CD4-positive, alpha-beta T cell (primary cell): ENCODE measurements at places on chromosomes 3 and 15.
A peak's percentile ranks its signal among the peaks of the same experiment; 100 is the strongest.

DNA sequence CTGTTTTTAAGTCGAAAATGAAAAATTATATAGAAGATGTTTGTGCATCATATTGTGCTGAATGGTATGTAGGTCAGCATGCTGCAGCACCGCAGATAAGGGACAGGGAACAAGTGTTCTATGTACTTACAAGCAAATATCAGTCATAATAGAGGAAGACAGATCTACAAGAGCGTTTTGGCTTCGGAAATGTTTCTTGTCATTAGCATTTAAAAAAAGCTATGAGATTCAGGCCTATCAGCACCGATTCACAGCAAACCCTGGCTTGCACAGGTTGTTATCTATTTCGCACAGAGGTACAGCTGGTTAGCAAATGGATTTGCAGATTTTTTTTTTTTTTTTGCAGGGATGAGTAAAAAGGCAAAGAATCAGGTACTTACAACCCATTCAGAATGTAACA lies 204.2 kb upstream of the TBC1D5 start:
- no peak for DNase-seq

- DNase-seq: no peak
These were observed 2.7 kb downstream of the CHRNA3 start for GRCh38 chr15:78618064-78618463.

DNA sequence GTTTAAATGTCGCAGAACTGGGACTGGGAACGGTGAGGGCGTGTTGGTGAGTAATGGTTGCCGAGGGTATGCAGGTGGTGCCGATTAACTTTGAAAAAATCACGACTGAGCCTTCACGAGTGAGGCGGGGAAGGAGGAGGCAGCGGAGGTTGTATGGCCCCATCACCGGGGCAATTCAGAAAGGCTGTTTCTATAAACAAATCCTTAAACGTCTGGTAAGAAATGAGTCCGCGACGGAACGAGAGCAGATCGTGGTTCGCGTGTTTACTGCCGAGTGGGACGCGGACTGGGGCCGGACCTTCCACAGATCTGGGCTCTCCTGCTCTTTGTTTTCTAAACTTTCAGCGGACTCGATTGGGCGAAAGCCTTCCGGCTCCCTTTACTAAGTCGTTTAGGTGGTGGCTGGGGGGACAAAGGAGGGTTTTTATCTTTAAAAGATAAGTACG lies 2.7 kb downstream of the IGF1R start:
- DNase-seq: peak; percentile 38

- DNase-seq: no peak
These were observed 86.2 kb downstream of the FBN1 start for GRCh38 chr15:48559285-48559684.

GRCh38 chr3:175307642-175308041 lies 448.5 kb downstream of the NAALADL2 start:
- DNase-seq: no peak

GRCh38 chr15:100206643-100207042 lies 135.1 kb downstream of the ADAMTS17 start:
- DNase-seq: no peak

DNA sequence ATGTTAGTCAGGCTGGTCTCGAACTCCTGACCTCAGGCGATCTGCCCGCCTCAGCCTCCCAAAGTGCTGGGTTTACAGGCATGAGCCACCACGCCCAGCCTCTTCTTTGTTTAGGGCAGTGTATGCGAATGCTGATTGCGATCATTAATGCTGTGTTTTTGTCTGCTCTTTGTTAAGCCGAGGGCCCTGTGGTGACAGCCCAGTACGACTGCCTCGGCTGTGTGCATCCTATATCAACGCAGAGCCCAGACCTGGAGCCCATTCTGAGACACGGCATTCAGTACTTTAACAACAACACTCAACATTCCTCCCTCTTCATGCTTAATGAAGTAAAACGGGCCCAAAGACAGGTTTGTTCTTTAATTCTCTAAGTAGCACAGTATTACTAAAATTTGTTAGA lies 7.8 kb downstream of the KNG1 start:
- no peak for DNase-seq

DNA sequence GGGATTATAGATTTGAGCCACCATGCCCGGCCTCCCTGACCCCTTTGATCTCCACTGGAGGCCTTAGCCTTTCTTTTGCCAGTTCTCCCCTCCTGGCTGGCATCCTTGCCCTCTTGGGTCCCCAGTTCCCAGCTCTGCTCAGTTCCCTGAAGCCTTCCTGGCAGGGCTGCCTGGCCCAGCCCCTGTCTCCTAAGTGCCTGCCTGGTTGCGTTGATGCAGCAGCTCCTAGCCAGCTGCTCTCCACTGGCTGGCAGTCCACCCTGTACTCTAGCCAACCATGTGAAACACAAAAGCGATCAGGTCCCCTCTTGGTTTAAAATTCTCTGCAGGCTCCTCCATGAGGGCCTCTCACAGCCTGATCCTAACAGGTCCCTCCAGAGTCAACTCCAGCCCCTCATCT lies 184.7 kb downstream of the RAB11A start:
- DNase-seq: no peak

DNA sequence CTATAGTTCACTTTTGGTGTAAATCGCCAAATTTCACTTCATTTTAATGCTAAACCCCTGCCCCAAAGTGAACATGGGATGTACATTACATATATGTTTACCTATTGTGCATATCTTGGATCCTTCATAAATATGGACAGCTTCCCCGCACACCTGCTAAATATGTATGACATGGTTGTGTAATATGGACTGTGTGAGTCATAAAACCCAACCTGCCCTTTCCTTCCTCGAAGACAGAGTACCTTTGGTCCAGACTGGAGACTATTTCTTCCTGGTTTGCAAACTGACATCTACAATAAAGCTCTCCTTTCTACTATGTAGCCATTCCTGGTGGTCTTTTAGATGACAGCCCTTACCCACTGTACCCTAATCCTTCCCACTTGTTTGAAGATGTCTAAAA lies 12.4 kb downstream of the ACTC1 start:
- no peak for DNase-seq

- no peak for DNase-seq
These were observed 1.1 kb upstream of the NR2C2 start for GRCh38 chr3:14946236-14946635.

DNA sequence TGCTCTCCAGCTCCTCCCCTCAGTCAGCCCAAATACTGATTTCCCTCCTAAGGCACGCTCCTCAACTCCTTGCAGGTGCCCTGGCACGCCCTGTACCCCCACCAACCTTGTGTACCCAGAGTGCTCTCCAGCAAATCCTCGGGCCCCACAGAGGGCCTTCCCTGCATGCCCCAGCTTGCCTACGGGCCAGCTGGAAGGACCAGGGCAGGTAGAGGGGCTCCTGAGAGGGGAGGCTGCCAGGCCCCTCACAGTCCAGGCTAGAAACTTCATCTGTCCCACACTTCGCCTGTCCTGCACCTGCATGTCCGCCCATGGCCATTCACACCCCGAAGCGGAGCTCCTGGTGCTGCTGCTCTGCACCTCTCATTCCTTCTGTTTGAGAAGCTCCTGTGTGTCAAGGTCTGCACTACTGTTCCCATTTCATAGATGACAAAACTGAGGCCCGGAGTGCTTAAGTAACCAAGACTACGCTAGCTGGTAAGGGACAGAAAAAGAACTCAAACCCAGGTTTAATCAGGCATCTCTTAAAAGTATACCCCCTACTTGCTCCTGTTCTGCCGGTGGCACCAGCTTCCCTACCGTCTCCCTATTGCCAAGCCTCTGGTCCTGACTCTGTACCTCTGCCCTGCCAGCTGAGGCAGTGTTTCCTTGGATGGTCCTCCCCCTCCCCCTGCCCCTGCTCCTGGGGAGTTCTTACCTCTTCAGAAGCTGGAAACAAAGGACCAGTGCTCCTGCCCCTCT lies 35.6 kb downstream of the ZXDC start:
- no peak for DNase-seq

- DNase-seq: no peak
These were observed 63.8 kb downstream of the CASR start for GRCh38 chr3:122247087-122247824.

GRCh38 chr3:140530131-140530530 lies 147.7 kb upstream of the TRIM42 start:
- no peak for DNase-seq

DNA sequence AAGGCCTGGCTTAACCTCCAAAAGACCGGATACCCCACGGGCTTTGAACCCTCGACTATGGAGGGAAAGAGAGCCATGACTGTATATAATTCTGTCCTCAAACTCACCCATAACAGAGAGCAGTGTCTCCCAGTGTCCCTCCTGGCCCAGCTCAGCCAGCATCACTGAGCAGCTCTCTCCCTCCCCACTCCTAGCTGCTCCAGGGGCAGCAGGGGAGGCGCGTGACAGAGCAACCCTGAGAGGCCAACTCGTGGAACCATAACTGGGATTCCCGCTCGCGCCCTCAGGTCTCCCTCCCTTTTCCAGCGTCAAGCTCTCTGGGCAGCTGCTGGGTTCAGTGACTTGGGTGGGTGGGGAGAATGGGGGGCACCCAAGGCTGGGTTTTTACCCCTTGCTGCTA lies 561 bp upstream of the CPLX3 start:
- no peak for DNase-seq

GRCh38 chr3:162610261-162610660 lies 1113.7 kb downstream of the OTOL1 start:
- DNase-seq: no peak

- DNase-seq: no peak
These were observed 42.8 kb downstream of the ZNF609 start for GRCh38 chr15:64503197-64503596.

DNA sequence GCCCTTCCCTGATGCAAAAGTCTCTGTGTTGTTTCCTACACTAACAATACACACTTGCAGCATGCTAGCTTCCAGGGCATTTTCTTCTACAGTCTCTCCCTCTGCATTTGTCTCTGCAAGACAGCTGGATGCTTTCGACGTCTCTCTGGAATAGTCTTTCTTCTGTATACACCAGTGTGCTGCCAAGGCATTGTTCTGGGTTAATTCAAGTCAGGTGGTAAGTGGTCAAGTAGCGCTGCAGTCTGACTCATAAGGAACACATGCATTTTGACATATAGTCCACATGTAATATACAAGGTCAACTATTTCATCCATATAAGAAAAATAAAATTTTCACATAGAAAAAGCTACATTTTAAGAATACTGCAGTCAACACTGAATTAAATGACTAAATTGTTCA lies 92.7 kb downstream of the MYLK start:
- DNase-seq: no peak

GRCh38 chr15:83061680-83062079 lies 5.4 kb downstream of the BTBD1 start:
- DNase-seq: no peak

GRCh38 chr15:73323374-73323955 lies 45.3 kb downstream of the HCN4 start:
- no peak for DNase-seq
